ENCODE measurements at places on chromosomes 5 and 9.

- no peak for DNase-seq
Measured at GRCh38 chr5:177462021-177462670, 11.3 kb downstream of the DBN1 start.

- no peak for DNase-seq
Measured at GRCh38 chr5:163916376-163916775, 411.0 kb downstream of the MAT2B start.

DNA sequence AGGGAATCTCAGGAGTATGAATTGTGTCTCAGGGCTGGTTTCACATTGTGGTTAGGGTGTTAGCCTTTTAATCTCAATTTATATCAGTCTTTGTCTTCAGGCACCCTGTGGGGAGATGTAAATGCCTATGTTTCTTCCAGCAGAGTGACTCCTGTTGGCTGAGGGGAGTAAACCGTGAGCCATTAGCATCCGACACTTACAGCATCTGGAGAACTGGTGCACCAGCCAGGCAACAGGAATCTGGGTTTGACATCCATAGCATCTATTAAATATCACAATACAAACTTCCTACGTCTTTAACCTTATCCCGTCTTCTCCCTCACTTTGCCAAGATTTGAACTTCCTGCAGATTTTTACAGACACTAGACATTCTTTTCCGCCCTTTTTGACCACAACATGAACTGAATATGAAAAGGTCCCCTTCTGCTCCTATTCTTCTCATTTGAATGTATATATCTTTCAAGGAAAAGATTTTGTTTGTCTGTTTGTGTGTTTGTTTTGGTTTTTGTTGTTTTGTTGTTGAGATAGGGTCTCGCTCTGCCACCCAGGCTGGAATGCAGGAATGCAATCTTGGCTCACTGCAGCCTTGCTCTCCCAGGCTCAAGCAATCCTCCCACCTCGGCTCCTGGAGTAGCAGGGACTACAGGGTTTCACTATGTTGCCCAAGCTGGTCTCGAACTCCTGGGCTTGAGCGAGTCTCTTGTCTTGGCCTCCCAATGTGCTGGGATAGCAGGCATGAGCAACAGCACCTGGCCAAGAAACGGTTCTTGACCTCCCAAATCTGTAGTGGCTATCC is 626.2 kb downstream of the TLR4 start:
- no peak for DNase-seq

DNA sequence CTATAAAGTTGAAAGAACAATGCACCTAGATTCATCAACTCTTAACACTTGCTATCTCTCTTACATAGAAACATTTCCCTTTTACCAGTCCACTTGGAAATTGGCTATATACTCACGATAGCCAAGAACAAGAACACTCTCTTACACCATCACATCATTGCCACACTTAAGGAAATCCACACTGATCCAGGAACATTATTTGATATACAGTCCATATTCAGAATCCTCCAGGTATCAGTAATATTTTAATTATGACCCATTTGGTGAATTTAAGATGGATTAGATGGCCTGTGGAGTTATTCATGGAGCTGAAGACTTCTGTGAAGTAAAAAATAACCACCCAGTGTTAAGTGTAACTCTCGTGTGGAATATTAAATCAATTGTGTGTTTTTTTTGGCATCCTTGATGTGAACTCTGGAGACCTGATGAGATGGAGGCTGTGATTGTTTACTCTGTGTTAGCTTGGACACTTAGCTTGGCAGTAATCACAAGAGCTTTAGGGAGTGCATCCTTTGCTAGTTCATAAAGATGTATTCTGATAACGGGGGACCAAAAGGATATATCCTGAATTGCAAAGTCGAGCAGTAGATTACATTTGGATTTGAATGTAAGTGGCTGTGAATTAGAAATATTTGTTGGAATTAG is 52.0 kb upstream of the ABL1 start:
- no peak for DNase-seq

DNA sequence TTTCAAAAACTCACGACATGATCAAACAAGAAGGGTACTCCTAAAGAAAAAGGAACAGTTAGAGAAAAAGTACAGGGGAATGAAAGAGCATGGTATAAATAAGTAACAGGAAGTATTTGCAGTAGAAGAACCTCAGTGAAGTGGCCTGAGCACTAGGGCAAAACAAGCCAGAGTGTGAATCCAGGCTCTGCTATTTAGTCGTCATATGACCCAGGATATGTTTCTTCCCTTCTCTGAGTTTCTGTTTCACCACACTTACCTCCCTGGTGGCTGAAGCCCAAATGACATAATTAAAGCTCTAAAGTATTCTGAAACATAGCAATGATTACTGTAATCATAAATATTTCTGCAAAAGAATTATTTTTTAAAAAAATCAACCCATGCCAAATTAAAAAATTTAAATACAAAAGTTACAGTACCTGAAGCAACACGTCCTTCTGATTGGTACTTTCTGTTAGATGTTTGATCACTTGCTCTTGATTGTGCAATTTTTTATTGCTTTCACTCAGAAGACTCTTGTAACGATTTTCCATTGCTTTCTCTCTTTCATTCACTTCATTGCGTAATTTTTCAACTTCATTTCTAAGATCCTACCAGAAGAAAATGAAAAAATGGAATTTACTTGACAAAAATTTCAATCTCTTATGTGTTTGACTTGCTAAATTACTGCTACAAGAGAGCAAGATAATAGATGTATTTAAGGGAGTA is 88.9 kb downstream of the CDK5RAP2 start:
- no peak for DNase-seq

GRCh38 chr9:136558373-136558772 is 12.5 kb upstream of the NOTCH1 start:
- DNase-seq: no peak

GRCh38 chr9:17859228-17859627 is 280.4 kb downstream of the SH3GL2 start:
- DNase-seq: no peak

GRCh38 chr5:80324912-80325311 is 5.1 kb downstream of the SPZ1 start:
- no peak for DNase-seq

DNA sequence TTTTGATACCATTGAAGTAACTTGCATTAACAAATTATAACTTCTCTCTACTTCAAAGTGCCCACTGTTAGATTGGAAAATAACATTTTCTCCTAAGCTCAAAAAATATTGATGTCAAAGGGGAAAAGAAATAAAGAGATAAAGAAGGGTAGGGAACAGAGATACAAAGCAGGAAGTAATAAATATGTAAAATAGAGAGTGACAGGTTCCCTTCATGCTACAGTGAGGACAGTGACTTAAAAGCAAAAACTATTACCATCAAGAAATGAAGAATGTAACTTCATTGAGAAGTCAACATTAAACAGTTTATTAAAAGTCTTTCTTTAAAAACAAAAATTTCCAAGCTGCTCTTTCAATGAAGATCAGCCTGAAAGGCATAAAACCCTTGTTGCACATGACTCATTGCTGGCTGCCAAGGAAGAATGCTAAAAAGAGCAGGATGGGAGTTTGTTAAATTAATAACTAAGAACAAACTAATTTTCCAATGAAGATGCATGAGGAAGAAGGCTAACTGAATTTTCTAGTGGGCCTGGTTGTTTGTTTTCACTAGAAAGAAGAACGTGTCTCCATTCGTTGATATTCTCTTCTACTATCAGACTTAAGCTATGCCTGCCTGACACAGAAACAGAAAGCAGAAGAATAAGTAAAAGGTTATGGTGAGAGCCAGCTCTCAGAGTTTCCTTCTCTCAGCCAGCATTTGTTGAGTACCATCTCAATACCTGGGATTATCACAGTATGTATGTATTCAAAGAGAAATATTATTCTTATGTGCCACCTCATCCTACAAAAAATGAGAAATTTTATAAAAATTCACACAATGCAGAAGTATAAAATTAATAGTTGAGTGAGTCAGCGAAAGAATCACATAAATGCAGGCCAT is 197.8 kb upstream of the NREP start:
- DNase-seq: no peak

DNA sequence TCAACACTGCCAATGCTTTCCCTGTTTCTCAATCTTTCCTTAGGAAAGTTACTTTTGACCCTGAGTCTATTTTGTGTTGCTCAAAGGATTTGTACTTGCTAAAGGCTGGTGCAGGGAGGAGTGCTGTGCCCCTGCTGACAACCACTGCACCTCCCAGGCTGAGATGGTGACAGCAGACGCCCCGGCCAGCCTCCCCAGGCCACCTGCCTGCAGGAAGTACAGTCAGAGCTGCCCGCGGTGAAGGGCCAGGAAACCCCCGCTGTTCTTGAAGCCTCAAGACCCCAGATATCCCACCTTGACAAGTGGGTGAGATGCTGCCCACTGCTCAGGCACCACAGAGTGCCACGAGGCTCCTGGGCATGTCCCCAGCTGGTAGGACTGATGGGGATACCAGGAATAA is 44.2 kb upstream of the CKMT2 start:
- no peak for DNase-seq

- DNase-seq: no peak
Measured at GRCh38 chr5:140220032-140220697, 45.2 kb downstream of the CYSTM1 start.

DNA sequence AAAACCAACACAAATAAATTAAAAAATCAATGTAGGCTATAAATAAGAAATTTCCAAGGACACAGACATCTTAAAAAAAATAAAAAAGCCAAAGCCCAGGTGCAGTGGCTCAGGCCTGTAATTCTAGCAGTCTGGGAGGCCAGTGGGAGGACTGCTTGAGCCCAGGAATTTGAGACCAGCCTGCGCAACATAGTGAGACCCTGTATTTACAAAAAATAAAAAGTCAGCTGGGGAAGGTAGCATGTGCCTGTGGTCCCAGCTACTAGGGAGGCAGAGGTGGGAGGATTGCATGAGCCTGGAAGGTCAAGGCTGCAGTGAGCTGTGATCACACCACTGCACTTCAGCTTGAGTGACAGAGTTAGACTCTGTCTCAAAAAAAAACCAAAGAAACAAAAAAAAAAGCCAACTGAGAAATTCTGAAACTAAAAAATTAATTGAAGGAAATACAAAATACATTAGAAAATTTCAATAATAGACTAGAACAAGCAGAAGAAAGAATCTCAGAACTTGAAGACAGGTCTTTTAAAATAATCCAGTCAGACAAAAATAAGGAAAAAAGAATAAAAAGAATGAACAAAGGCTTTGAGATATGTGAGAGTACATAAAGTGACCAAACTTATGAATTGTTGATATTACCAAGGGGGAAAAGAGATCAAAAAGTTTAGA is 149.5 kb upstream of the PANK3 start:
- no peak for DNase-seq

DNA sequence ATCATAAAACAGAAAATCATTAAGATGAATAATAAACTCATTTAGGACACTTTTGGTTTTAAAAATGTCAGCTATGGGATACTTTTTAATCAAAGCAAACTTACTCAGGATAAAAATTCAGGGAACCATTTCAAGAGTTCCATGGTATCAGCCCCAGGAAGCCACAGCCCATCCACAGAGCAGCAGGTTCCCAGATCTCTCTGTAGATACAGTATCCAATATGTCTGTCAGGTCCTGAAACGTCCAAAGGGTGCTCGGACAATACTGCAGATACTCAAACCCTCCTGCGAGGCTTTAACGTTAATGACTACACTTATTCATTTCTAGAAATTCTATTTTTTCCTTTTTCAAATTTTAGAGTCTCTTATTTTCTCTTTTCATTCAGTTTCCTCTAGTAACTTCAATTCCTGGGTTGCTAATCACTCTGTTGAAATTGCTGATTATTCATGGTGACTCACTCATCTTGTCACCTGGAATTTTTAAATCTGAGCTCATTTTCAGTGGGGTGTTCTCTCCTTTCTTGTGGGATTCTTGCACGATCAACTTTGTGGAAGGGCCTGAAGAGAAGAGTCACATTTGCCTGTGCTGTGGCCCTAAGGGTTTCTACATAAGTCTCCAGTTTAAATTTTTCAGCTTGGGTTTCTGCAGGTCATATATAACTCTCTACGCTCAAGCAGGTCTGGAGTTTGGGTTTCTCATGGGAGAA is 435.8 kb downstream of the CTNND2 start:
- DNase-seq: no peak

DNA sequence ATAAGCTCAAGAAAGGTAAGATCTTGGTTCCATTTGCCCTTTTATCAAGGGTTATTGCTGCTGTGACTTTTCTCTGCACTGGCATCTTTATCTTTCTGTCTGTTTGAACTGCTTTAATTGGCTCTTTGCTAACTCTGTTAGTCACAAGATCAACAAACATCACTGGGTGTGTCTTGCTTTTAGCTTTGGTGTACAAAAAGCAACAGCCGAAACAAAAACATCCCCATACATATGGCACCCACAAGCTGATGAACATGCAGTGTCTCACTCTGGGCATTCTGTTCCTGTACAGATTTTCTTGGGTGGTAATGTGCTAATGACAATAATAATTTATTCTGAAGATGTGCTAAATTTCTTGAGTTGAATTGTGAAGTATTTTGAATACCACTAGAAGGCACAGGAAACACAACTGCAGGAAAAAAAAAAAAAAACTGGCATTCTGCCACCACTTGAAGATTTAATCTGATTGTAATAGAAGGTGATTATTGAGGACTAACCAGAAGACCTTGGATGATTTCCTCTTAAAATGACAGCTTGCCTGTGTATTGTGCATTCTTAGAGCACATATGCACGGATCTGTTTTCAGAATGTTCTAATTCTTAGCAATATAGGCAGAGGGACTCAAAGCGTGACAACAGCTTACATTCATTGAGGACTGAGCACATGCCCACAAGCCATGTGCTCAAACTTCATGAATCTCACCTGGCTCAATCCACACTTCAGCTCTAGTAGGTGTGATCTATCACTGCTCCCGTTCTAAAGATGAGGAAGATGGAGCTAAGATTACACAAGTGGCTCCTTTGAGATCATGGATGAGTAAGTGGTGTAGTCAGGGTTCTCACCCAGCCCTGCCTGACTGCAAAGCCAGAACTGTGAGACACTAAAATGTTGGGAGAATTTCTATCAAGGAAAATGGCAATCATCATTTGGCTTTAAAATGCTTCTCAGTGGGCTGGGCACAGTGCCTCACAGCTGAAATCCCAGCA is 96.4 kb downstream of the EBF1 start:
- no peak for DNase-seq

- no peak for DNase-seq
Measured at GRCh38 chr9:116286297-116286696, 132.7 kb downstream of the PAPPA start.

- no peak for DNase-seq
Measured at GRCh38 chr9:126318858-126319257, 7.8 kb upstream of the MVB12B start.

DNA sequence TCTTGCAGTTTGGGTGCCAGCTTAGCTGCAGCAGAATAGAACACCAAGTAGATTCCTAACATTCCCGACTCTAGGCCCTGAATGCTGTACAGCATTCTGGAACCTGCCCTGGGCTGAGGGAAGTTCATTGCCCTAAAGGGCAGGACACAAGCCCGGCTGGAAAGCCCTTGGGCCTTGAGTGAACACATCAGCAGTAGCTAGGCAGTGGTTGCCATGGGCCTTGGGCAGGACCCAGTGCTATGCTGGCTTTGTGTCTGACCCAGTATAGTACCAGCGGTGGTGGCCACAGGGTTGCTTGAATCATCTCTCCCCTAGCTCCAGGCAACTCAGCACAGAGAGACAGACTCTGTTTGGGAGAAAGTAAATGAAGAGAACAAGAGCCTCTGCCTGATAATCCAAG is 137.8 kb downstream of the AGTPBP1 start:
- DNase-seq: no peak
